ENCODE measurements at places on chromosomes 2 and 18.

DNA sequence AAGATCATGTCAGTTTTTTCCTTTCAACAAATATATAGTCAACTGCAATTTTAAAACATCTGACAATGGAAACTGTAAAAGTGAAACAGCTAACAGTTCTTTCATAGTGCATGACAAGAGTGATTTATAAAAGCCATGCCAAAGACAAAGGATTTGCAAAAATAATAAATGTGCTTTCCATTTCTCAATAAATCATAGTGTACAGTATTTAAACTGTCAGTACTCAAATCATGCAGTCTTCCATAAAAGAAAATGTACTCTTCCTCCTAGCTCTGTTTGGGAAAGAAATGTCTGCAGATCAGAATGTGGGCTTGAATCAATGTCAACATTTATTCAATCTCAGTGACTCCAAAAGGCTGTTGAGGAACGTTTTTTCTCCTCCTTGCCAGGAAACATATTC lies 131.7 kb upstream of the PDE1A start:
- DNase-seq: no peak

DNA sequence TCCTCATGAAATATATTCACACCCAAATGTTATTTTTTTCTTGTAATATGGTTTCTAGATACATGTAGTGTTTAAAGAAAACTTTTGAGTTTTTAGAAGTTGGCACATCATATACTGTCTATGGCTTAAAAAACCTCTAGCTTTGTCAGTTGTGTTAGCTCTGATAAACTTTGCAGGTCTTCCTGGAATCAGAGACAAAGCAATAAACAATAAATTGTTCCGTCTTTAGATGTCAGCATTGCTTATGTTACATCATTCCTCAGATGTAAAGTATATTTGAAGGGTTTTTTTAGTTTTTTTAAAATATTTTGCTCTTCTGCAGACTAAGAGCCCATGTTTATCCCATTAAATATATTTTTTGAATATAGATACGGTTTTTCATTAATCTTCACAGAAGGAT lies 145.1 kb downstream of the GPD2 start:
- no peak for DNase-seq

DNA sequence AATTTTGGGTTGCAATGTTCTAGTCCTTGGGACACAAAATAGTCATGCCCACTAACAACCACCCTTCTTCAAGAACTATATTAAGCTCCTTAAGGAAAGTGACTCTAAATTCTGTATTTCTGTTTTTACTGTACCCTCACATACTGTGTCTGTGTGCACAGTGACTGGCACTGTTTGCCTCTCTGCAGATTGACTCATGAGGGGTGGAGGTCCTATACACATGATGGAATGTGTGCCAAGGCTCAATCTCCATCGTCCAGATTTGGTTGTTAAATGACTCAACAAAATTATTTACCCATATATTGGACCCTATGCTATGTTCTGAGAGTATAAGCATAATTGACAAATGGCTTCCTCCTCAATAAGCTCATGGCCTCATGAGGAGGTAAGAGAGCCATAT lies 126.6 kb upstream of the CWC22 start:
- DNase-seq: no peak

DNA sequence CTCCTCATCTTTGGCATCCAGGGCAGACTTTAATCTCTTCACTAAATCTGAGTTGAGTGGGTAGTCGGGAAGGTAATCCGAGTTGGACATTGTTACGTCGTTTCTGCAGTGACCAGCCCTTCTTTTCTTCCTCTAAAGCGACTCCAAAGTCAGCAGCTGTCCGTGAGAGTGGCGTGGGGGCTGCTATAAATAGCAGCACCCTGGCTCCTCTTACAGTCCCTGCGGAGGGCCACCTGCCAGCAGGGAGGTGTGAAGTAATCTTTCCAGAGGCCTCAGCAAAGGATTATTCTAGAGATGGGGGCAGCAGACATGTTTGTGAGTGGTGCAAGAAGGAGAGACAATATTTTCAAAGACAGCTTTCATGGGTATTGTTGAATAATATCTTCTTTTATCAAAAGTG lies at the start of gene ASB18:
Gene ASB18 (minus strand): TSS at position 151 of the 400 bp plus-strand sequence. CDS start 61 bp downstream, at position 90.
- DNase-seq: no peak
